ENCODE measurements at places on chromosomes 5 and 9.

GRCh38 chr9:110640736-110641135 is 27.9 kb upstream of the MUSK start:
- DNase-seq = no peak

GRCh38 chr9:28134446-28134976 is 561.2 kb upstream of the C9orf72 start:
- DNase-seq = no peak

DNA sequence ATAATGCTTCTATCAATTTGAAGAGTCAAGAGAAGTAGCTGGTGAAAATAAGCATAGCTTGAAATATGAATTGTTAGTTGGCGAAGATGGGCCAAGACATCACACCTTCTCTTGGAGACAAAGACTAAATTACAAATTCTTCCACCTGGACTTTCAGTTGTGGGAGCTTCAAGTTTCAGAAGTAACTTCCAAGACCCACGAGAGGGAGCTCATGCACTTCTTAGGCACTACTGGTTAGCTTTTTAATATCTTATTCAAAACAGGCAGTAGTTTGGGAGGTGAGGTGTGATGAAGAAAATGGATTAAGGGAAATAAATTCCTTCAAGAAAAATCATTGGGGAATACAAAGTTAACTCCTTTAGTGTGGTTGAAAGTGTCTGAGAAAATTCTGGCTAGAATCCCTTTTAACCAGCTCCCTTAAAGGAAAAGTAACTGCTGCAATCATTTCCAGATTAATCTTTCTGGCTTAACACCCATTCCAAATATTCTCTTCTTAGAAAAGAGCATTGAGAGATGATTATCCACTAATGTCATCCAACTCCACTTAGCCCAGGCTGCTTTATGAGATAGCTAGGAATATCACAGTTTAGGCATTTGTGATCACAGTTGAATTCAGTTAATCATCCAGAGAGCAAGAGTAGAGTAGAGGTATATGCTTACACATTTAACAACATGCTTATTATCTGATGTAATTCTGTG is 139.5 kb upstream of the DMRTA1 start:
- DNase-seq = no peak

GRCh38 chr5:77935506-77936364 is 159.6 kb upstream of the TBCA start:
- DNase-seq = no peak

- no peak for DNase-seq
Measured at GRCh38 chr5:72179028-72179815, 71.9 kb downstream of the MAP1B start.

DNA sequence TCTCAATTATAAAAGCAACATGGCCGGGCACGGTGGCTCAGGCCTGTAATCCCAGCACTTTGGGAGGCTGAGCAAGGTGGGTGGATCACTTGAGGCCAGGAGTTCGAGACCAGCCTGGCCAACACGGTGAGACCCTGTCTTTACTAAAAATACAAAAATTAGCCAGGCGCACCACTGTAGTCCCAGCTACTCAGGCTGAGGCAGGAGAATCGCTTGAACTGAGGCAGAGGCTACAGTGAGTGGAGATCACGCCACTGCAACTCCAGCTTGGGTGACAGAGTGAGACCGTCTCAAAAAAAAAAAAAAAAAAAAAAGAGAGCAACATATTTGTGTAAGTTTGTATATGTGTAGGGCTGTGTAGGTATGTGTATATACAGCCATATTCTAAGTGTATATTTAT is 7.5 kb downstream of the RPS6 start:
- no peak for DNase-seq

GRCh38 chr9:83935276-83935935 is 14.2 kb upstream of the KIF27 start:
- no peak for DNase-seq

DNA sequence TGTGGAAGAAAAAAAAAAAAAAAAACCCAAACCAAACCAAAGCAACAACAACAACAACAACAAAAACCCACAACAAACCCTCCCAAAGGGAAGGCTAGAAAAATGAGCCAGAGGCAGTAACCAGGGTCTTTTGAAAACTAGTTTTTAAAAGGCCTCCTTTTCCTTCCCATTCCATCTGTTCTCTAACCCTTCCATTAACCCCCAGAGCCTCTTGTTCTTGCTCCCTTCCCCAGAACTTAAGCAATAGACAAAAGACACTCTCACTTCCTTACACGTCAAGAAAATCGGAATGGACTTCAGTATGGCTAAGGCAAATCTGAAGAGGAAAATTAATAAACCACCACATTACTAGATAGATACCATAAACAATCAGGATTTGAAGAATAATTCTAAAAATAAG is 292.8 kb downstream of the ARL15 start:
- no peak for DNase-seq

DNA sequence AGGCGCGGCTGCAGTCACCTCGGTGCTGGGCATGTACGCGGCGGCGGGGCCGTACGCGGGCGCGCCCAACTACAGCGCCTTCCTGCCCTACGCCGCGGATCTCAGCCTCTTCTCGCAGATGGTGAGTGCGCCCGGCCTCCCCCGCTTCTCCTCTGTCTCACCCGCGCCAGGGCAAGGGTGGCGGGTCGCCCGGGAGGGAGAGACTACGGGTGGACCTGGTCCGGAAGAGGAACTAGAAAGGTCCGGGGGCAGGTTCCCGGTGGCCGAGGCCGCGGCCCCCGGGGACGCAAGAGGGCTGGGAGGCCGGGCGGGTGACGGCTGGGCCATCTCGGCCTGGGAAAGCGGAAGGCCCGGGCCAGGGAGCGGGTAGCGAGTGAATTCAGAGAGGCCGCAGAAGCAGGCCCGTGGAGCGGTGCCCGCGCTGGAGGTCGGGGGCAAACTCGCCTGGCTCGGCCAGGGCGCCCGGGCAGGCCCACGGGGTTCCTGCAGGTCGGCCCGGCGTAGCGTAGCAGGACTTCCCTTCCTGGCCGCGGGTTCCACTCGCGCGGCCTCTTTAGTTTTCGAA is 711 bp downstream of the IRX1 start:
- DNase-seq = no peak

DNA sequence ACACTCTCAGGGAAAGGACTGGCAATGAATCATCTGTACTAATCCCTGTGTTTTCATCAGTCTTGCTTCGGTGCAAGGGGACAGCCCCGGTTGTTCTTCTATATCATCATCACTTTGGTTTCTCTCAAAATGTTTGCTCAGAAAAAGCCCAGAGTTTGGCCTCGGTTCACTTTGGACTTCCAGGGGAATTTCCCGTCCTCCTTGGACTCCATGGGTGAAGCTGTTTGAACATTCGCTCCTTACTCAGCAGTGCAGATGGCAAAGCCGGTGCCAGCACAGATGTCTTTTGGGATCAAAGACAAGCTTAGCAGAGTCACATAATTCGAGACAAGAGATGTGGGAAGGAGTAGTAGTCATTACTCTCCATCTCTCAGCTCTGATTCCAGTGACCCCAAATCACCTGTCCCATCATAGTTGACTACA is 69.8 kb upstream of the TNFSF8 start:
- no peak for DNase-seq

- DNase-seq = no peak
Measured at GRCh38 chr5:64680289-64680688, 10.0 kb upstream of the SHISAL2B start.

DNA sequence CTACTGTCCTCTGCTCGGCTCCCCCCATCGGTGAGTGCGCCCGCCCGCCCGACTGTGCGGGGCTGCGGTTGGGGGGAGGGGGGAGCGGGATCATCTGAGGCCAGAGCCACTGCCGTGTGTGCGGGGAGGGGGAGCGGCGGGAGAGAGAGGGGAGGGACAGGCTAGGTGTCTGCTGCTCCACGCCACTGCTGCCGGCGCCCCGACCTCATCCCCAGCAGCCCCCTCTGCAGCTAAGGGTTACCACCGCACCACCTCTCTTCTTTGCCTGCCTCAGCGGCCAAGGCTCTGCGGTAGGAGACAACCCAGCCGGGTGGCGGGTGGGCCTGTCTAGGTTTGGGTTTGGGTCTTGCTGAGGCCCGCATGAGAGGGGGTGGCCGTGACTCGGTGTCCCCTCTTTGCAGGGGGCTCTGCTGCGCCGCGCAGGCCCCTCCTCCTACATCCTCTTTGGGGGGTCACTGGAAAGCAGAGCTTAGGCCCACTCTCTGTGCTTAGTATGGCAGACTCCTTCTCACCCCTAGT is 670 bp upstream of the PURA start:
- DNase-seq = peak; percentile 49

GRCh38 chr5:150576449-150576949 is 64.0 kb upstream of the SYNPO start:
- no peak for DNase-seq

DNA sequence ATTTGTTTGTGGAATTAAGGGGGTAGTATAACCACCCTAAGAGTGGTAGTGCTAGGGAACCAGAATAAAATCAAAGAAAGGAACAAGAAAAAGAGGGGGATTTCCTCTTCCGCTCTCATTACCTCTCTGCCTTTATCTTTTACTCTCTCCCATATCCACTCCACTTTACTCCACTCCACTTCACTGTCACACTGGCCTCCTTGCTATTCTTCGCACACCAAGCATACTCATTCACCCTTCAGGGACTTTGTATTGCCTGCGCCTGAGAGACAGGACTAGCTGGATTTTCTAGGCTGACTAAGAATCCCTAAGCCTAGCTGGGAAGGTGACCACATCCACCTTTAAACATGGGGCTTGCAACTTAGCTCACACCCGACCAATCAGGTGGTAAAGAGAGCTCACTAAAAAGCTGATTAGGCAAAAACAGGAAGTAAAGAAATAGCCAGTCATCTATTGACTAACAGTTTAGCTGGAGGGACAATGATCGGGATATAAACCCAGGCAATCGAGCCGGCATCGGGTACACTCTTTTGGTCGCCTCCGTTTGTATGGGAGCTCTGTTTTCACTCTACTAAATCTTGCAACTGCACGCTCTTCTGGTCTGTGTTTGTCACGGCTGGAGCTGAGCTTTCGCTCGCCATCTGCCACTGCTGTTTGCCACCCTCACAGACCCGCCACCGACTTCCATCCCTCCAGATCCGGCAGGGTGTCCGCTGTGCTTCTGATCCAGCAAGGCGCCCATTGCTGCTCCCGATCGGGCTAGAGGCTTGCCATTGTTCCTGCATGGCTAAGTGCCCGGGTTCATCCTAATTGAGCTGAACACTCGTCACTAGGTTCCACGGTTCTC is 121.8 kb downstream of the FAM170A start:
- DNase-seq = no peak

GRCh38 chr5:1634337-1634661 is 110.5 kb upstream of the LPCAT1 start:
- no peak for DNase-seq

GRCh38 chr5:135241536-135241935 is 157.5 kb downstream of the MACROH2A1 start:
- DNase-seq = no peak

DNA sequence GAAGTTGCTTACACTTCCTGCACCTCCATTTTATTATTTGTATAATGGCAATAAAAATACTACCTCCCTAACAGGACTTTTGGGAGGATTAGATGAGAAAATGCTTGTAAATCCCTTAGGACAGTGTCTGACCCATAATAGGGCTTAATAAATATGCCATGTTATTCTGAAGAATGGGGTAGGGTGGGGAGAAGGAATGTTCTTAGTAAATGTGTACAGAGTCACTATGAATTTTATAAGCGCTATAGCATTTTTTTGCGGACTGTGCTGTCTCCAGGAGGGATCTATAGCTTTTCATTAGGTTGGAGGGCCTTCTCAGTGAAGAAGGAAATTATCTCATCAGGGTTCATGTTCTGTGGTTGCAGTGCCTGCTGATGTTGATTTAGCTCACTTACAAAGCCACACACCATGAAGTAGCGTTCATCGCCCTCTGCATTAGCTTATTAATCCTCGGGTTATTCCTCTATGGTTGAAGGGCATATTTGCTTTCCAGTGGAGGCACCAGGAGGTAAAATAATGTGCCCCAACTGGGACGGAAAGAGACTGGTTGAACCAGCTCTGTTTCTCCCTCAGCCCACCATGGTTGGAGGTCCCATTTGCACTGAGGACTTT is 497.1 kb downstream of the ARHGEF28 start:
- no peak for DNase-seq

DNA sequence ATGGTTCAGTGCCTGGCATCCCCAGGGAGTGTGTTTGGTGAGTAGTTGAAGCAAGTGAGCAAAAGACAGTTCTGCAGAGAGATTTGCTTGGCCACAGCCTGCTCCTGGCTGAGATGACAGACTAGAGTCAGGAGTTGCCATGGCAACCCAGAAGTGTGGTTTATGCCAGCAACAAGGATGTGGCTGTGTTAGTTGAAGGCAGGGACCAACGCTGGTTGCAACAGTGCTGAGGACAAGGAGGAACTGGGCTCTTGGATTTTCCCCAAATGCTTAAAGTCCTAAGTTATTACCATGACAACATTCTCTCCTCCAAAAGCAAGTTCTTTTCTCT is 2.7 kb downstream of the NXNL2 start:
- peak; percentile 69 for DNase-seq

DNA sequence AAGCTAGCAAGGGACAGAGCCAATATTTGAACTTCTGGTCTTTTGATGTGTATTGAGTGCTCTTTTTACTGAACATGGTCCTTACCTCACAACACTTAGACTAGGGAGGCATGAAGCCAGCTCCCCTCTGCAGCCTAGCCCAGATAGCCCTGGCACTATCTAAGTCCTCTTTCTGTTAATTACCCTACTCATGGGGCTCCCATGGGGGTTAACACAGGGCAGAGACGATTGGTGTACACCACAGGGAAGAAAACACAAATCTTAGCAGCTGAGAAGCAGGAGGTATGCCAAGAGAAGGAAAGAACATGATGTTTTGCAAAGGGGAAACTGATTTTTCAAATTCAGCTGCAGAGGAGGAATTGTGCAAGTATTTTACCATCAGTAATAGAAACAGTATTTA is 383.8 kb downstream of the TMEM232 start:
- no peak for DNase-seq

DNA sequence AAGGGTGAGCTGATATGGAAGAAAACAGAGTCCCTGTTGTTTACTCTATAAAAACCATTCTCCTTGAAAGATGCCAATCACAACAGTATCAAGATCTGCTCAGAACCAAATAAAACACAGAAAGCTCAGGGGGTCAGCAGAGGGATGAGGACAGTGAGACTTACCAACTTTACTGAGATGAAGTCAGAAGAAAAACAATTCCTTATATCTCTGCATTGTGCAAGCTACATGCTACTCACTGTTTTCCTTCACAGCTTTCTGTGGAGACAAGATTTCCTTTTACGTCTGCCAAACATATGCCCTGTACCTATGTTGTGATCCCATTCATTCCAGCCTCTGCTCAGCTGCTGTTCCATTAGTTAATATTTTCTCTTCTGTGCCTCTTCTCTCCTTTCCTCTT is 185.6 kb downstream of the TSSK1B start:
- no peak for DNase-seq

Data from frontal cortex (tissue), 4 donors.